ENCODE measurements at places on chromosomes 12 and 14.

GRCh38 chr12:16331998-16332397 is 15.4 kb upstream of the MGST1 start:
- no peak for DNase-seq

DNA sequence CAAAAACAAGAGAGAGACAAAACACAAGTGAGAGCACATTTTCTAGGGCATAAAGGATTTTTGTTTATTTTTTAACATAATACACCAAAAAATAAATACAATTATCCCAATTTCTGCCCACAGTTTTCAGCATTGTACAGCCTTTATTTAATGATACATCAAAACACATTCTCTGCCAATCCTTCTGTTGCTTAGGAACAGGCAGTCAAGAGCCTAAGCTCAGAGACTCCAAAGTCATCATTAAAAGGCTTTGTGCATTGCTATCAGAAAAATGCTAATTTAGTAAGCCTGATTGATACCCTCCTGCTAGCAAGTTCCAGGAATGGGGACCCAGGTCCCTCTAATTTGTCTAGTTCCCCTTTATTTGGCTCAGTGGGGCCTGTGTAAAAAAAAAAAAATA is 536.5 kb downstream of the RPS29 start:
- no peak for DNase-seq

DNA sequence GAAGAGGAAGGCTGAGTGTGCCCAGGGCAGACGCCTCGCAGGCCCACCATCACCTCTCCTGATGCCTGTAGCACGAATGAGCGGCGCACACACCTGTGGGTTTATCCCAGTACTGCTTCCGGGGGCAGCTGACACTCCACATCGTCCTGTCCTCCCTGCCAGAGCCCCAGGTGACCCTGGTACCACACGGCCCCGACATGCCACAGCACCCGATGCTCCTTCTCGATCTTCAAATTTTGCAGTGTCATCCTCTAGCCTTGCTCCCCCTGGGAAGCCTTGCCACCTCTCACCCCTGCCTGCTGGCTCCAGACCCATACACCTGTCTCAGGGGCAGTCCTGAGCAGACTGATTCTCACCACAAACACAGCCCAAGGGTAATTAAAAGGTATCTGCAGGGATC is 40.6 kb downstream of the ANO2 start:
- no peak for DNase-seq

- no peak for DNase-seq
Measured at GRCh38 chr12:47850153-47851084, 30.7 kb upstream of the HDAC7 start.

- no peak for DNase-seq
Measured at GRCh38 chr12:53710091-53710490, 17.2 kb downstream of the CALCOCO1 start.

DNA sequence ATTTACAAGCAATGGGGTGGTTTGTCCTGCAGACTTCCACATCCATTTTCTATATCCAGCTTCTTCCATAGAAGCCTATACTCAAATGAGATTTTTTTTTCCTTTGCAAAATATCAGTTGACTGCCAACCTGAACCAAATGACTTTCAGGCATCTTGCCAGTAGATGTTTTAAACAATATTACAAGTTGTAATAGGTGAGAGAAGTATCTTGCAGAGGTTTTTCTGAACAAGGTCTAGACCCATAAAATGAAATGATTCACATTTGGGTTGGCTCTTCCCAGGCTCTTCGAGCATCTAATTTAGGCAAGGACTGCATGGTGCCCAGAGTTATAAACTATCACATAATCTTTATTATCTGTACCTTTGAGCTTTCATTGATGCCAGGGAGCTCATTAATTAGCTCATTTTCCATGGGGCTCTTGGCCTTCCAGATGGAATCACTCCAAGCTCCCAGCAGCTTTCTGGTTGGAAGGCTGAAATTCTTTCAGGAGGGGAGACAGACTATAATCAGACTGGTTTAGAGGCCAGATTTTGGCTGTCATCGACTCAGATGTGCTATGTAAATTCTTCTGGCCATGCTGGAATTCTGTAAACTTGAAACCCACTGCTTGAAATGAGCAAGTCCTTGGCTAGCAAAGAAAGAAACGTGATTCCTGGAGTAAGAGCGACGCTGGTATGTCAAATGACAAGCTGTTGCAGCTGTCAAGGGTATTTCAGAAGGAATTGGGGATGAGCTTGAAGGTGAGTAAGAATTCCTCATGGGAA is 32.2 kb upstream of the DICER1 start:
- DNase-seq, result no peak

DNA sequence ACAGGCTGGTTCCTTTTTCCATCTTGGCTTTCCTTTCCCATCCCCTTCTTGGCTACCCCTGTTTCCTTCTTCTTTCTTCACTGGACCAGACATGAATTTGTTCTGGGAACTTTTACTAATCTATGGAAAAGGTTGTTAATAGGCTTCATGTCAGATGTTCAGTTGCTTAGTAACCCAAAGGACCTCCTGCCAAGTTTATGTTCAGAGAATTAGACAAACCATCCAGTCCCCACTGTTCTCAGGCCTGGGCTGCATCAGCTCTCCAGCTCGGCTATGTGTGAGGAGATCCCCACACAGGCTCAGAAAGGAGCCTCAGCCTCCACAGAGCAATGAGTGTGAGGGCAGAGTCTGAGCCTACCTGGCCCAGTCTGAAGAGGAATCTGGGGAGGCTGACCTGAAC is 78.0 kb downstream of the AKAP6 start:
- DNase-seq, result no peak

GRCh38 chr12:66239295-66239694 is 50.3 kb downstream of the IRAK3 start:
- DNase-seq, result no peak

- DNase-seq, result no peak
Measured at GRCh38 chr12:32881107-32881506, 15.5 kb downstream of the PKP2 start.

GRCh38 chr12:11821386-11822080 is 172.1 kb downstream of the ETV6 start:
- no peak for DNase-seq

- no peak for DNase-seq
Measured at GRCh38 chr12:34288963-34289345, 266.7 kb downstream of the ALG10 start.

DNA sequence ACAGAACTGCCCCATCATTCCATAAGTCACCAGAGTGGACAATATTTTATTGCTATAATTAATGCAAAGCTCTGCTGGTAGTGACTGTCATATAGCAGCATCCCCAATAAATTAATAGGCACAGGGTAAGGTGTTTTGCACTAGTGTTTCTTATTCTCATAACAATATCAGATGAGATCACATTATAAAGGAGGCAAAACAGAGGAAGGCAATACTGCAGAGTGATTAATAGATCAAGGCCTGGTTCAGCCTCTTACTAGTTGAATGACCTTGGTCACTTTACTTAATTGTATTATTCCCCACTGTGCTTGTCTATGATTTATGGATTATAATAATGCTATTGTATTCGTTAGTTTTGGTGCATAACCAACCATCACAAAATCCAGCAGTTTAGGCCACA is 784.8 kb downstream of the VRK1 start:
- no peak for DNase-seq

DNA sequence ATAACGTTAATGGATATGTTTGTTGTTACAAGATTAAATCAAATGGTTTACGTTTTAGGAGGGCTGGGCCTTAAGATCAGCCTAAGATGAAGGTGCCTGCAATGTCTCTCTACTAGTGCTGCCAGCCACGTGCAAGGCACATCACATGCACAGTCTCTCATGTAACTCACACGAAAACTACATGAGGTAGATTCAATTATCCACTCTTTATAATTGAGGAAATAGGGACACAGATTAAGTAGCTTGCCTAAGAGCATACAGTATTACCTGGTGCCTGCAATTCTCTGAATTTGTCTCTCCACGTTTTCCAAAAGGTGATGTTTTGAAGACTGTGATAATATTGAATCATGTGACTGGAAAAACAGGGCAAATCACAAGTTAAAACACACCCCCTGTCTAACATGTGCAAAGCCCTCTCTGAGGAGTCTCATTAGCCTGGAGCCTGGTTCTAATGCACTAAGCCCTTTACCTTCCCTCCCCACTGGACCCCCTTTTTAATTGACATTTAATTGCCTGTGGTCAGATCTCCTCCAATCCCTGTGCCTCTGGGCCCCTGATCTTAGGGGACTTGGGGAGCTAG is 14.6 kb upstream of the ATP2A2 start:
- no peak for DNase-seq

GRCh38 chr12:52011602-52012214 is 5.0 kb downstream of the TAMALIN start:
- DNase-seq, result no peak

- no peak for DNase-seq
Measured at GRCh38 chr14:72774894-72775620, 118.8 kb downstream of the DPF3 start.

DNA sequence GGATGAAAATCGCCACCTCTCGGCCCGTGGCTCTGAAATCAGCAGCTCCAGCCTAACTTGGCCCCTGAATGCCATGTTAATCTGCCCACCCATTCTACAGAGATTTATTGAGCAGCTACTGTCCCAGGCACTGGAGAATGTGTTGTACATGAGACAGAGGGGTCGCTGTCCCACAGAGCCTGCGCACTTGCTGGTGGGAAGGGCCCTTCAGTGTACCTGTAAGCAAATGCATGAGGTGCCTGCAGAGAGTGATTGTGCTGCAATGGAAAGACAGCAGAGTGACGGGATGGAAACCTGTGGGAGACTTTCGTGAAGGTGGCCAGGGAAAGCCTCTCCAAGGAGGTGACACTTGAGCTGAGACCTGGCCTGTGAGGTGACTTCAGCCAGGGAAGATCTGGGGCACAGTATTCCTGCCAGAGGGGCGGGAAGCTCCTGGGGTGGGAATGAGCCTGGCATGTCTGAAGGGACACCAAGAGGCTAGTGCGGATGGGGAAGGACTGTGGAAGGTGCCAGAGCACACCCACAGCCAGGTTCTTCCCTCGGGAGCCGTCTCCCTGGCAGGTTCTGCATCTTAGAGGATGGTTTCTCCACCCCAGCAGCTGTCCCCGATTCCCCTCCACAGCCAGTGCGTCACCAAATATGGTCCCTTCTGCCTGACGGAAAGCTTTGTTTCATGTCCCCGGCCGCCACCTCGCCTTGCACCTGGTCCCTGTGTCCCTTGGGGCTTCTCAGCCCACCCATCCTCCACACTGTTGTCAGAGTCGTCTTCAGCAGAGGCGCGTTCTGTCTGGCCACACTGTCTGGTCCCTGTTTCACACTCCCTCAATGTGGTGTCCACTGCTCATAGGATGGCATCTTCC is 8.7 kb downstream of the SMIM41 start:
- no peak for DNase-seq

- no peak for DNase-seq
Measured at GRCh38 chr14:26174395-26174794, 423.4 kb downstream of the NOVA1 start.

DNA sequence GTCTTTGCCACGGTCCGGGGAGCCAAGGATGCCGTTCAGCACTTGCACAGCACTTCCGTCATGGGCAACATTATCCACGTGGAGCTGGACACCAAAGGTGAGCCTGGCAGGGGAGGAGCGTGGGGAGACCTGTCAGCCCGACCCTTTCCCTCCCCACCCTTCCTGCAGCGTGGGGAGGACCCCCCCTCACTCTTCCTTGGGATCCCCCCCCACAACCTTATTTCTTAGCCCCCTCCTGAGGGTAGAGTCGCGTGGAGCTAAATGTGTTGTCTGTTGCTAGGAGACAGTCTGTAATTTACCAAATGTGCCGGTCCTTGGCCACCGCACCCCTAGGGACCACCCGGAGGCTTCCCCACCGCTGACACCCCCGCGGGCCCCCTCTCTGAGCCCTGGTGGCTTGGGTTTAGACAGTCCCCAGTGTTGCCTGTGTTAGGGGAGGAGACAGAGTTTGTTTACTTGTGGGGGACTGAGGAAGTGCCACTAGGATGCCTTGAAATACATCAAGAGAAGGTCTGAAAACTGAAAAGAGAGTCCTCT is 2.3 kb downstream of the SETD1B start:
- DNase-seq, result no peak

- DNase-seq, result peak; percentile 83
Measured at GRCh38 chr12:64903479-64904152, 79.2 kb downstream of the TBC1D30 start.

DNA sequence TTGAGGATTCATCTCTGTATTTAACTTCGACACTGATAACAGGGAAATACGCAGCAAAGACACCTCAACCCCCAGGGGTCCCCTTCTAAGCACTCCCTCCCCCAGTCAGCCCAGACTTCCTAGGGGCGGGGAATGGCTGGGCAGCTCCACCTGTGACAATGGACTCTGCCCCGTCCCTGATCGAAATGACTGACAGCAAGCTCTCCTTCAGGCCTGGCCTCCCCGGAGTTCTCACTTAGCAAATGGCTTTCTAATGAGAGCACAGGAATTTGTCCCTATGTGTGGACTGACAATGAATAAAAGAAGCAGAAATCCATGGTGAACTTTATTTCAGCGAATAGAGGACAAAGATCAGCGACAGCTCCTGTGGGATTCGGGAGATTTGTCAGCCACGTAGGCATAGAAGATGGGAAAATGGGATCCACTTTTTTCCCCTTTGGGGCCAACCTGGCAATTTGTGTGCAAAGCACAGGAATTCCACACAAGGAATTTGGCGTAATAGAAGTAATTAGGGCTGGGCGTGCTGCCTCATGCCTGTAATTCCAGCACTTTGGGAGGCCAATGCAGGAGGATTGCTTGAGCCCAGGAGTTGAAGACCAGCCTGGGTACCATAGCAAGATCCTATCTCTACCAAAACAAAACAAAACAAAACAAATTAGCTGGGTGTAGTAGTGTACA is 63.8 kb downstream of the TNFAIP2 start:
- DNase-seq, result no peak

DNA sequence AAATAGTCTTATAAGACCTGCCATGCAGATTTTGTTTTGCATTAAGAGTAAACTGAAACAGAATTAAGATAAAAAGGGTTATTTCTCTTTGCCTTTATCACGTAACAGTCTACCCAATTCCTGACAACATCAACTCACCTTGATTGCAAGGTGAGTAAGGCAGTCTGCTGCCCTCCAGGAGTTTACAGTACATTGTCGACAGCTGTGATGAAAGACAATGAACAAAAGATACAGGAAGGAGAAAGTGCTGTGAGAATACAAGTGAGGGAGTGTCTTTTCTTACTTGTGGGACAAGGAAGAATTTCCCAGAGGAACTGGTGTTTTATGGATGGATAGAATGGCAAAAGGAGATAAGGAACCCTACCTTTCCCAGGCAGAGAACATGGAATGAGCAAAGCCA is 101.0 kb downstream of the RTN1 start:
- DNase-seq, result no peak

DNA sequence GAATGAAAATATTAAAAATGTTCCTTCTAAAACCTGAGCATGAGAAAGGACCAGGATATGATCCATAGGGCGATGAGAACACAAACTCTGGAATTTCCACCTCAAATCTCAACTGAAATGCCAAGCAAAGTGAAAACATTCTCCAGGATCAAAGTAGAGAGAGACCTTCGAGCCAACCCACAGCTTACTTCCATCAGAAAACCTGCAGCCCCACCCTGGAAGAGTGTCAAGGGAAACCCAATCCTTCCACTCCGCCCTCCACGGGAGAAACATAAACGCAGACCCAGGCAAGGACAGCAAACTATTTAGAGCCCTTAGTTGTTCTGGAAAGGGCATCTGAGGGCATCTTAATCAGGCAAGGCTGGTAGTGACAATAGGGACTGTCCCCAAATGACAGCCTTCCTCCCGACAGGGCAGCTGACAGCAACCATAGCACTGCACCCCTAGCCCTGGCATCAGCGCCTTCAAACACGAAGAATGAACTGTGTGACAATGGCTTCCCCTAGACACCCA is 21.8 kb downstream of the SLC15A4 start:
- DNase-seq, result no peak

GRCh38 chr12:3565985-3566384 is 75.0 kb downstream of the PRMT8 start:
- DNase-seq, result no peak
